ENCODE measurements at places on chromosomes 3 and 15.

- DNase-seq, result no peak
These were observed 108.4 kb downstream of the PTPRG start for GRCh38 chr3:61669668-61670299.

DNA sequence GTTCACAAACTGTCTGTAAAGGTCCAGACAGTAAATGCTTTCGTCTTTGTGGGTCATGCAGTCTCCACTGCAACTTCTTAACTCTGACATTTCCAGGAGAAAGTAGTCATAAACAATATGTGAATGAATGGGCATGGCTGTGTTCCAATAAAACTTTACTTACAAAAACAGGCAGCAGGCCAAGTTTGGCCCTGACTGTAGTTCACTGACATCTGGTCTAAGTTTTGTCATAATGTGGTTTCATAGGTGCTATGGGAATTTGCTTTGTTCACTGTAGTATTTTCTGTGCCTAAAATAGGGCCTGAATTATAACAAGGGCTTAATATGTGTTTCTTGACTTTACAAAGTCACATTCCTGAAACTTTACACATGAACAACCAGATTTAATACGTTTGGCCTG, 186.0 kb upstream of the KBTBD8 start:
- no peak for DNase-seq

DNA sequence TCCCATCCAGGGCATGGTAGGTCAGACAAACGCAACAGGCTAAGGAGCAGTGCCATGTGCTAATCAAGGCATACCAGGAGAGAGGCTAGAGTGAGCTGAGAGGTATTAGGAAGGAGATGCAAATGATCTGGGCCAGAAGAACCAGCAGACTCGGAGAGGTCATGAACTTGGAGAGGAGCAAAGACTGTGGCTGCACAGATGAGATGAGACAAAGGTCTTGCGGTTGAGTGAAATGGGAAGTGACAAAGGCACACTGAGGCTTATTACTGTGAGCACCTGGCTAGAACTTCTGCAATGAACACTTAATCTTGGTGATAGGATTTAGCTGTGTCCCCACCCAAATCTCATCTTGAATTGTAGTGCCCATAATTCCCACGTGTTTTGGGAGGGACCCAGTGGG, 380.2 kb downstream of the ULK4 start:
- DNase-seq, result no peak

GRCh38 chr15:87935583-87935982, 321.0 kb downstream of the NTRK3 start:
- no peak for DNase-seq

GRCh38 chr3:28905798-28906197, 375.1 kb upstream of the RBMS3 start:
- no peak for DNase-seq

GRCh38 chr3:156643729-156644389, 30.5 kb upstream of the TIPARP start:
- no peak for DNase-seq

- peak; percentile 51 for DNase-seq
These were observed 3.7 kb upstream of the B3GALNT1 start for GRCh38 chr3:161108840-161109239.

DNA sequence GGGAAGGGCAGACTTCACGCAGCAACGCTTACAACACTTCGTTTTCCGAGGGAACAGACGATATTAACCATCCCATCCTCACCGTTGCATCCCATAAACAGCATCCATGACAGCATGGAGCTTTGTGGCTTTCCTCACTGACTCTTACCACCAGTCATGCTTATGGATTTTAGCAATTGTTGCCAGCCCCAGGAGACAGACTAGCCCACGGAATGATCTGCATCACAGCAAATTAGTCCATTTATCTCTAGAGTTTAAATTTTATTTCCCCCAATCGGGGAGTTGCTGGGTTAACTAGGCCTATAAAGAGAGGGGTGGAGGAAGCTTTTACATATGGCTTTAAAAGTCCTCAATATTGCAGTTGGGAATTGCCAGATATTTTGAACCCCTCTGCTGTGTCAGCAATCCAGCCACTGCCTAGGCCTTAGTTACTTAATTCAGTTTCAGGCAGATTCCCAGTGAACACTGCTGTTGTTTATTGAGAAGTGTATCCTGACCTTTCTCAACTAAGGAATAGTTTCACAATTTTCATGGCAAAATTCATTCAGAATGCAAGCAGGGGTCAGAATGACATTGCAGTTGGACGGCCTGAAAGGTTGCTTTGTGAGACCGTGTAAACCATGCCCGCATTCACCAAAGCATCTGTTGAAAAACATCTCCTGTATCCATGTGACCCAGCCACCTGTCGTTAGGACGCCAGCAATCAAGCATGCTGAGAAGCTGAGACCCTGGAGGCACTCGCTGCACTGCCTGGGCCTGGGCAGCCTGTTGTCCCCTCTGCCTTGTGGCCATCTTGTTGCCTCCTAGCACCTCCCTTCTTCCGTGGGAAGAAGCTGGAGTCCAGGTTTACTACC, 397.4 kb upstream of the TPM1 start:
- peak; percentile 53 for DNase-seq

DNA sequence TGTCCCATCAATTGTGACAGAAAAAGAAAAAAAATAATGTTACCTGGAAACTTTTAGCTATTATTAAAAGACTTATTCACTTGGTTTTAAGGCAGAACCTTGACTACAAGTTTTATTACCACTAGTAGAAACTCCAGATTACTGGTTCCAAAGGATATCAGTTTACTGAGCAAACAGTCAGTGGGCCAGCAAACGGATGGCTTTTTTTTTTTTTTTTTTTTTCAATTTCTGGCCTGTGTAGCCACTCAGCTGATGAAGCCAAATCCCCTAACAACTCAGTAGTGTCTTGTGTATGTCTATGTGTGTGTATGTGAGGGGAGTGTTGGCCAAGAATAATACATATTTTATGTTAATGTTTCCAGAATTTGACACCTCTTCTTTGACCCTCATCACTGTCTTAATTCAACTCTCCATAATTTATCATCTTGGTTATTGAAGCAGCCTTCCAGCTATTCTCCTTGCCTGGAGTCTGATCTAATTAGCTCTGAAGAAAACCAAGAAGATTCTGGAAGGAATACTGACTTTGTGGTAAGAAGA, 724.9 kb downstream of the NSUN3 start:
- DNase-seq, result no peak

GRCh38 chr3:30893678-30894325, 659 bp downstream of the GADL1 start:
- no peak for DNase-seq

- no peak for DNase-seq
These were observed 60.9 kb upstream of the CDV3 start for GRCh38 chr3:133512416-133513089.

GRCh38 chr3:56130036-56130435, 338.2 kb downstream of the ERC2 start:
- no peak for DNase-seq

DNA sequence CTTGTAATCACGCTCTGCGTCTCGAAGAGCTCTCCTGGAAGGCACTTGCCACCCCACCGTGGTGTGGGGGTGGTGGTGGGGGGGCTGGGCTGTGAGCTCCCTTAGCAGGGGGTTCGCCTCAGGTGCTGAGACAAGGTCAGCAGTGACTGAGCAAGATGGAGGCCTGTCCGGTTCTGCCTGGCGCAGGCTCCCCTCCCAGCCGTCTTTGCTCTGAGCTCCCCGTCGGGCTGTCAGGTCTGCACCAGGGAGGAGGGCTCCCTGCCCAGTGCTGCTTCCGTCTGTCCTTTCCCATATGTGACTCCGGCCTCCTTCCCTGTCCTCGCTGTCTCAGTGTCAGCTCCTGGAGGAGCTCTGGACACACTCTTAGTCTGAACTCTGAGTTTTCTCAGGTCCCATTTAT, 80.0 kb downstream of the PLXNA1 start:
- no peak for DNase-seq

DNA sequence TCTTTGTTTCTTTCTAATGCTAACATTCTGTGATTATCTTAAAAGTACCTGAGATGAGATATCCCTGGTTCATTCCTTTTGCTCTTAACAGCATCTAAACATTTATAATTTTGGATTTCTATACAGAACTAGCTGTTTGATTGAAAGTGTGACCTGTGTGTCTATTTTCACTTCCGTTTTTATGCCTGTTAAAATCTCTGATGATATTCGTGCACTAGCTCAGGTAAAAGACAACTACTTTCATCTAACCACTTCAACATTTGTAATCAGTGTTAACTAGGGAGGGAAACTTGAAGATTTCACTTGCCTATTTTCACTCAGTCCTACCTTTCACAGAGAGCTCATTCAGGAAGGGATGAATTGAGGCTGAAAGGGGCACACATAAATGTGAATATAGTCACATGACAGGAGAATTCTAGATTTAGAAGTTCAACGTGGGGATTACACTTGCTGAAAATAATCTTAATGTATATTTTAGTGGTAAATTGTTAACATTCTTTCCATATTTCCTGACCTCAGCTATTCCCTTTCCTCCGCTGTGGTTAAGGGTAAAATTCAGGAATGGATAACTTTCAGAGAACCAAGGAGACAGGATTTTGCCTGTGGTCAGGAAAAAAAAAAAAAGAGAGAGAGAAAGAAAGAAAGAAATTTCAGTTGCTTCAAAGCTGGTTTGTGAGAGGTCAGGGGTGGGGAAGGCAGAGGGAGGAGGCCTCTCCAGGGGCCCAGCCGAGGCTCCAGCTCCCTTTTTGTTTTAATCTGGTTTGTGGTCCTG, 159.8 kb upstream of the TSC22D2 start:
- peak; percentile 60 for DNase-seq

Measured in AG08395 (cell line).